ENCODE measurements at places on chromosomes 3 and 15.

GRCh38 chr15:85534031-85534430 lies 153.6 kb downstream of the AKAP13 start:
- DNase-seq, result no peak

GRCh38 chr3:4703054-4703480 lies 209.9 kb downstream of the ITPR1 start:
- DNase-seq, result no peak

- DNase-seq, result no peak
Observed at GRCh38 chr3:71355862-71356261, 227.7 kb downstream of the FOXP1 start.

- DNase-seq, result no peak
Observed at GRCh38 chr3:71066849-71067261, 516.7 kb downstream of the FOXP1 start.

GRCh38 chr15:90531147-90531546 lies 1.4 kb downstream of the CRTC3 start:
- no peak for DNase-seq

GRCh38 chr3:136075218-136075808 lies 109.8 kb downstream of the PPP2R3A start:
- peak; percentile 12 for DNase-seq

GRCh38 chr3:63514678-63515077 lies 137.8 kb upstream of the SNTN start:
- no peak for DNase-seq

DNA sequence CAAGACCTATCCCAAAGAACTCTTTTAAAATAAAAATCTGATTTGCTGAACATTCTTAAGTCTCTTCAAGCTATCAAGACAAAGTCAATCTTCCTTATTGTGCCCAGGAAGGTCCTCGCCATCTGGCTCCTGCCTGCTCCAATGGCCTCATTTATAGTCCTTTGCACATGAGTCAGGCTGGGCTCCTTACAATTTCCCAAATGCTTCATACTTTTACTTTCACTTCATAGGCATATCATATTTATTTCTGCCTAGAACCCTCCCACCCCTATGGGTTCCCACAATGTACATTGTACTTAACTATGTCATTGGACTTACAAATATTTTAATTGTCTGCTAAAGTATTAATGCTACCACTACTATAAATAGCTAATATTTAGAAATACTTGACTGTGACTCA lies 9.1 kb downstream of the THRB start:
- no peak for DNase-seq

GRCh38 chr3:76324101-76324500 lies 538.8 kb upstream of the ZNF717 start:
- no peak for DNase-seq

GRCh38 chr15:77004189-77004588 lies 9.3 kb downstream of the PSTPIP1 start:
- no peak for DNase-seq

- no peak for DNase-seq
Observed at GRCh38 chr3:4491855-4492207, 1.3 kb upstream of the ITPR1 start.

- DNase-seq, result no peak
Observed at GRCh38 chr3:61617651-61618050, 56.3 kb downstream of the PTPRG start.

- DNase-seq, result no peak
Observed at GRCh38 chr15:62962101-62962995, 80.2 kb upstream of the TPM1 start.

DNA sequence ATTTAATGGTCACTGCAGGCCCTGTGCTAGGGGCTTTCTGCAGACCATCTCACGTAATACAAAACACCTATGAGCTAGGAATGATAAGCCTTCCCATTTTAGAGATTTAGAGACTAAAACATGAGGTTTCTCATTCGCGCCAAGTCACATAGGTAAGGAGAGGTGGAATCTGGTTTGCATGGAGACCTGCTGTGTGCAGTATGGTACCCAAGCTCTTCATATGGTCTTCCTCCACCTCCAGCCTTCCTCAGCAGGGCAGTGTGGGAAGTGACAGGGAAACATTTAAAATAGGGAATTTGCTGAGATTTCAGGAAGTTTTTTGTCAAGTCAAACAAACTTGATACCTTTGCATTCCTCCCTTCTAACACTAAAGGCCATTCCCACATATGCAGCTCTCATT lies 337.6 kb downstream of the IL20RB start:
- no peak for DNase-seq

DNA sequence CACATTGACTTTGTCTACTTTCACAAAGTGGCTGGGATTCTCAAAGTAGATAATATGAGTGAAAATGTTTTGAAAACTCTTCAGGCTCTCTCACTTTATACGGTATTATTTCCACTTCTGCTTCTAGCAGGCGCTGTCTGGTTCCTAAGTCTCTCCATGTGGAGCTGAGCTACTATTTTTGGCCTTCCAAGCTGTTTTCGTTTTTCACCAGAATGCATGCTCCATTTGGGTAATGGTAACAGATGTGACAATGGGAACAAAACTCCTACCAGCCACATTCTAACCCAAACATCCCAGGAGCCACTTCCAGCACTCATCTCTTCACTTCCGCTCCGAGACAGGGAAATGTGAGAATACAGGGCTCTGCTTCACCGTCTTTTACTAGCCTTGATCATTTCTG lies 586.7 kb downstream of the NTRK3 start:
- no peak for DNase-seq

DNA sequence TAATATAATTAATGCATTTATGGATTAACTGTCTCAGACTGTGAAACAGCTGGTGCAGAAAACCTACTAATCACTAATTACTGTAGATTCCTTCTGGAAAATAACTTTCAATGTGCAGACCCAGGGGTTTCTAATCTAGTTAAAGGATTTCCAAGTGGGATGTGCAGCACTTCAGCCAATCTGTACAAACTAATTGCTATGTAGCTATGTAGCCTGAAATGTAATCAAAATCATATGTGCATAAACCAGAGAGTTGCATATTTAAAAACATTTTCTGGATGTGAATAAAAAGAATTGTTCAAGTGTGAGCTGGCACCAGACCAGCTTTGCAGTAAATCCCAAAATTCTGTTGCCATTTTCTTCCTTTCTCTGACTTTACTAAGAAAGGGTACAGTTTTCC lies 127.5 kb upstream of the CD96 start:
- DNase-seq, result no peak

- no peak for DNase-seq
Observed at GRCh38 chr15:48393645-48394506, 62.6 kb downstream of the DUT start.

GRCh38 chr15:47711655-47712054 lies 5.7 kb upstream of the SEMA6D start:
- DNase-seq, result no peak

GRCh38 chr15:70362350-70362749 lies 264.6 kb upstream of the TLE3 start:
- DNase-seq, result no peak

GRCh38 chr15:56249092-56249491 lies 5.4 kb upstream of the RFX7 start:
- DNase-seq, result no peak

DNA sequence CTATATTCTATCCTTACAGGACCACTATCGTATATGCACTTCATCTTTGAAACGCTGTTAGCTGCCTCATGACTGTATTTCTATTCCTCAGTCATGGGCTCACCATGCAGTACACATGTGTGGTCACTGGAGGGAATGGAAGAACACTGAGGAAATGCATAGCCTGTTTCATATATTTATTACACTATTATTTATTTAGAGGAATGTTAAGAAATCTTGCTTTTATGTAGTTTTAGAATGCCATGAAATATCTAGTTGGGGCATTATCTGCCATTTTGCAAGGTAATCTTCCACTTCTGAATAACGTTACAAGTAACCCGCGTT lies 155.7 kb downstream of the IGF1R start:
- DNase-seq, result no peak

DNA sequence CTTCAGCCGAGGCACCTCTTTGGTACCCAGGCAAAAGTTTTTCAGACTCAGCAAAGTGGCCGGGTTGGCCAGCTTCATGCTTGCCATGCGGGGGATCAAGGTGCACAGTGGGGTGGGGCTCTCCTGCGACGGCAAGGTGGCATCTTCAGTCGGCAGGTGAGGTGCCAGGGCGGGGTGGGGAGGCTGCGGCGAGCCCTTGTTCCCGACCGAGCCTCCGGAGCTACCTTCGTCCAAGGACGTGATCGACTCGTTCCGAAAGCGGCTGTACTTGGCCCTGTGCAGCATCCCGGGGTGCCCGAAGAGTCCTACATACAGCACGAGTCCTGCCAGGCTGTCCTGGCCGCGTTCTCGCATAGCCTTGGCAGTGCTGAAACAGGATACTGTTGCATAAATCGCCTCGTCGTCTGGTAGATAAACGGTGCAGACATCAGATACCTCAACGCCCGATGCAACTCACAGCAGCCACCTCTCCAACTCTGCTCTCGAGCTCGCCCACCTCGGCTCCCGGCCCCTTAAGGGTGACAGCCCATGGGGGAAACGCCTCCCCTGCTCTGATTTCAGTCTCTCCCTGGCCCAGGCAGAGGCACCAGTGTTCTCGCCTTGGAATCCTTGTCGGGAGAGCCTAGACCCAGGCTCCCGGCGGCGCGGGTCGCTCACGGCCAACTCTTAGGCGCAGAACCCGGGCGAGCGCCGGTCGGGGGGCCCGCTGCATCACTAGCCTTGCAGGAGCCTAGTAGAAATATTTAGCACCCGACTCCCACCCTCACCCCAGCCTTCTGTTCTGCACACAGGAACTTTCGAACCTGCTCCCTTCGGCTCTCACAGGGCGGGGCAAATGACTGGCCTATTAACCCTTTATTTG lies 826 bp downstream of the SHC4 start:
- DNase-seq, result peak; percentile 83

- no peak for DNase-seq
Observed at GRCh38 chr15:87556886-87557285, 699.7 kb downstream of the NTRK3 start.

DNA sequence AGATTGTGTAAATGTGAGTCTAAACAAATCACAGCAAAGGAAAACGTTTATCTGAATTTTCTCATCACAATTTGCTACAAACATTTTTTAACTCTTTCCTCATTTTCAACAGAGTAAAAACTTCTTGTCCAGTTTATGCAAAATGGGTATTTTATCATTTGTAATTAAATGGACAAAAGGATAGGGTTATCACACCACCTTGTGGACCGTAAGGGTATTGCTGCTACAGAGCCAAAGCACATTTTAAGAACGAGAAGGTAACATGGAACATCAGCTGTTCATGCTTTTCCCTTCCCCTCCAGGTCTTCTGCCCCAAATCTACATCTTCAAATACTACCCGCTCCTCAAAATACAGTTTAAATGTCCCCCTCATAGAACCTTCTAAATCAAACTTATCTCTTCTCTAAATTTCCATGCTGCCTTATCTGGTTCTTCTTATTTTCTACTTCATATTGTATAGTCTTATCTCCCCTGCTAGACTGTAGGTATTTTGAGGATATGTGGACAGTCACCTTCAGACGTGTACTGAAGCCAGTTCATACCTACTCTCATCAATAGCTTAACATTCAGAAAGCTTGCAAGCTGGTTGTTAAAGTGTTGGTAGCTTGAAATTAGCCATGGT lies 12.8 kb upstream of the SETMAR start:
- no peak for DNase-seq

DNA sequence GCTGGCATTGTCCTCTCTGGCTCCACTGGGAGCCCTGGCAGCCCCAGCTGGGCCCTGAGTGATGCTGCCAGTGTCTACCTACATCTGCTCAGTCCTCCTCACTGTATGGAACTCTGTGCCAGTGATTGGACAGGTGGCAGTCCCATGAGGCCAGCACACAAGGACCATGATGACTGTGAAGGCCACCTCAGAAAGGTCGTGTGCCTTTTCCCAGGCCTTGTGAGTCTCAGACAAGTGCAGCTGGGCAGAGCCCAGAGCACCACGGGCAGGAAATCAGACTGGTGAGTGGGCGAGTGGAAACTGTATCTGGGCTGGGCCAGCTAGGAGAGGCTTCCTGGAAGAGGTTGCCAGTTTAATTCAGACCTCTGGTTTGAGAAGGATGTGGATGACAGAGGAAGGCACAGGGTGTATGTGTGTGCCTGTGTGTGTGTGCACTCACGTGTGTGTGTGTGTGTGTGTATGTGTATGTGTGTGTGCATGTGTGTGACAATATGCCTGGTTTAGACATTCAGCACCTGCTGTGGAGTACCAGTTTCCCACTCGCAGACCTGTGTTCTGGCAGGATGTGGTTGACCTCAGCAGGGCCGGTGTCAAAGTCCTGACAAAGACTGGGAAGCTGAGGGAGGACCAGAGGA lies 7.0 kb downstream of the MAPKAPK3 start:
- no peak for DNase-seq

Measured in right kidney (tissue), 9 donors.